ENCODE measurements at places on chromosomes 6 and 20.

DNA sequence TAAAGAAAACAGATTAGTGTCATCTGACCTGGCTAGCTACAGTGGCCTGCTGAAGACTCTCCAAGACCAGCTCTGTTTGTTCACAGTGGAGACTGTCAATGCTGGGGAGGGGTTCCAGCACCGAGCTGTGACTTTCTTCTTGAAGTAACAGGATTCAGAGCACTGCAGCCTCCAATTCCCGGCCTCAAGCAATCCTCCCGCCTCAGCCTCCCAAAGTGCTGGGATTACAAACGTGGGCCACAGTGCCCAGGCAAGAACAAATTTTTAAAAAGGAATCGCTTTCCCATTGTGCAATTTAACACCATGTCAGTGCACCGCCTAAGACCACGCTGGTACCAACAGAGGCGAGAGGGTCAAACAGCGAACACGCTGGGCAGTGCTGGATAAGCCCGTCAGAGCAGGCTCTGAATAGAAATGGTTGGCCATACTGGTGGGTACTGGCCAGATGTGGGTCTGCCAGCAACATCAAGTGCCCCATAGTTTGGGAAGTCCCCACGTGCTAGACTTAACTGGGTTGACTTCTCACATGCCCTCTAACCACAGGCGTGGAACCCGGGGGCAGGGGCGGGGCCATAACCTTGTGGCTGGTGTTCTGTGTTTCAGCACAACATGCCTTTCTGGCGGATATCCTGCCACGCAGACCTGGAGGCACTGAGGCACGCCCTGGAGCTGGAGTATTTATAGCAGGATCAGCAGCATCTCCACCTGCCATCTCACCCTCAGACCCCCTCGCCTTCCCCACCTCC lies 168.9 kb downstream of the ZMYND8 start:
- no peak for DNase-seq

- DNase-seq = no peak
Observed at GRCh38 chr20:896501-897025, 19.6 kb downstream of the ANGPT4 start.

GRCh38 chr6:119255492-119255891 lies 94.1 kb downstream of the MAN1A1 start:
- DNase-seq = no peak

DNA sequence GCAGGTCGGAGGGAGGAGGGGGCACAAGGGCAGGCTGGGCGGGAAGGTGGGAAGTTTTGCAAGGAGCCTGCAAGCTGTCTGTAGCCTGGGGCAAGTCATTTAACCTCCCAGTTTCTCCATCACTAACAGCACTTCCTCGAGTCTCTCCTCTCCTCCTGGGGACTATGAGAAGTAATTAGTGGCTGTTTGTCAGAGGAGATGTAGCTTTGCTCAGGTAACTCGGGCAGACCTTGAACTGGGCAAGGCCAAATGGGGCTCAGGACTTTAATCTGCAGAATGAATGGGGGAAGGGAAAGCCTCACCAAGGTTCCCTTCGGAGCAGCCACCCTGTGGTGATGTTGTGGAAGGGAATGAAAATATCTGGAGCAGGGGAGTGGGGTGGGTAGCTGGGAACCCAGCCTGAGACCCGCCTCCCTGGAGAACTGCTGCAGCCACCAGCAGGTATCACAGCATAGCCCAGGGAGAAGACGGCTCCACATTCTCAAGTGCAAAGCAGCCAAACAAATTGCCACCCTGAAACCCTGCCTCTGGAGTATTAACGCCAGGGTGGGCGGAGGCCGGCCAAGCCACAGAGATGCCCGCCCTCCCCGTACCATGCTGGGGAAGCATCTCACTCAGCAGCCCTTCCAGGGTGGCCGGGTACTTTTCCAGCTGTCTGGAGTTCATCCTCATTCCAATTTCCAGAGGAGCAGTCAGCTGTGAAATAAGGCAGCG lies 6.1 kb upstream of the LEMD2 start:
- no peak for DNase-seq

- DNase-seq = peak; percentile 55
Observed at GRCh38 chr20:48750941-48751635, 76.7 kb downstream of the PREX1 start.

DNA sequence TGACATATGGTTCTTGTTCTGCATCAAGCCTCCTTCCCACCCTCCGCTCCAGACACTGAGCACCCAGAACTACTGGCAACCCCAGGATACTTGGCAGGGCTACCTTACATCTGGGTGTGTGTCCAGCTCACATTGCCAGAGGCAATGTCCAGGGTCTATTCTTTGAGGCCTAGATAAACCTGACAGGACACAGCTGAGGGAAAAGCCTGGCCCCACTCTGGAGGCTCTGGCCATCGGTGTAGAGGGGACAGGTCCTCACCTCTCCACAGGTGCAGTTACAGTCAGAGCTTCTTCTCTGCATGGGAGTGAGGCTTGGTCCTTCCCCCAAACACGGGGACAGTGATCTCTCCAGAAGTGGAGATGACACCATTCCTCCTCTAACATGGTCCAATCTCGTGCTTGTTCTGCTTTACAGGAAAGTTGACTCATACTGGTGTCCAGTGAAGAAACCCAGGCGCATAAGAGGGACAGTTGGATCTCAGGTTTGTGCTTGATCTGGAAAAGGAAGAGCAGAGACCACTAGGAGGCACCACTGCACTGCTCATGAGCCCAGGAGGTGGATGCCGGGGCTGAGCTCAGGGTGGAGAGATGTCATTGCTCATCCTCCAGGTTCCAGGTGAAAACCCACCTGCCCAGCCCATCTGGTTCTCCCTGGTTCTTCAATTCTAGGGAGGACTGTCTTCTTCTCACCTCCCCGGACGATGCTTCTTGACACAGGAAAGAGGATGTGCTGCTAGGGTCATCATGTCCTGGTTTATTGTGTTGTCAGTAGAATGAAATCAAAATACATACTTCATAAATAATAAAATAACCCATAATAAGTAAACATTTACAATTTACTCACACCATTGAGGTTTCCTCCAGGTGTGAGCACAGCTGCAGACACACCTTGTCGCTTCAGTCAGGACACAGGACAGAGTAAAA lies 14.7 kb downstream of the HLA-F start:
- peak; percentile 9 for DNase-seq

DNA sequence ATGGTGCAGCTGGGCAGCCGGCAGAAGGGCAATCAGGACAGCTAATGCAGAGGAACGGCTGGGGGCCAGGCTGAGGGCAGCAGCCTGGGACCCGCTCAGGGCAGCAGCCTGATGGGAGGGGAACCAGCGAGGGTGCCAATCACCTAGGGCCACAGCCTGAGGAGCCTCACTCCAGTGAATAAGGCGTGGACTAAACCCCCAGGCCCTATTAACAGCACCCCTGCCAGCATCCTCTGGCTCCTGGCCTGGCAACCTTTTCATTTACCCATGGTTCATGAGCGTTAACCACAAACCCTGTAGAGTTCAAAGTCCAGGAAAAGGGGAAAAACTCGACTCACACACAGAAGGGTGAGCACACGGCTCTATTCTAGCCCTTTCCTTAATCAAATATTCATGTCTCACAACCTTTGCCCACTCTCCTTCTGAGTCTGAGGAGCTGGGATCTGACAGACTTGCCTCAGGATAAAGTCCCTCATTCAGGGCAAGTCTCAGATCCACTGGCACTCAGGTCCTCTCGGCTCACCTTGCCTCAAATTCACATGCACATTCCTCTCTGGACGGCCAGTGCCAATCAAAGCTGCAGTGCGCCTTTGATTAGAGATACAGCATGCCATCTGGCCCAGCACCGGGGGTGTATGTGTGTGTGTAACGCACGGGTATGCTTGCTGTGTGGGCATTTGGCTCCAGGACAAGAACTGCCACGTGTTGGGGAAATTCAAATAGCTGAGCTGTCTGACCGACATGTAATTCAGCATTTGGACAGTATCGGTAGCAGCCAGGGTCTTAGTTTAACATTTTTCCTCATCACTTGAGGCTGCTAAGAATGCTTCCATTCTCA lies 86.9 kb upstream of the TRAF3IP2 start:
- no peak for DNase-seq

- no peak for DNase-seq
Observed at GRCh38 chr6:85975957-85976356, 333.3 kb upstream of the SYNCRIP start.

- no peak for DNase-seq
Observed at GRCh38 chr6:37324131-37325033, 29.4 kb upstream of the RNF8 start.

- no peak for DNase-seq
Observed at GRCh38 chr20:31839782-31840487, 5.5 kb downstream of the FOXS1 start.

- DNase-seq = no peak
Observed at GRCh38 chr6:37696220-37696840, 1.4 kb downstream of the MDGA1 start.

DNA sequence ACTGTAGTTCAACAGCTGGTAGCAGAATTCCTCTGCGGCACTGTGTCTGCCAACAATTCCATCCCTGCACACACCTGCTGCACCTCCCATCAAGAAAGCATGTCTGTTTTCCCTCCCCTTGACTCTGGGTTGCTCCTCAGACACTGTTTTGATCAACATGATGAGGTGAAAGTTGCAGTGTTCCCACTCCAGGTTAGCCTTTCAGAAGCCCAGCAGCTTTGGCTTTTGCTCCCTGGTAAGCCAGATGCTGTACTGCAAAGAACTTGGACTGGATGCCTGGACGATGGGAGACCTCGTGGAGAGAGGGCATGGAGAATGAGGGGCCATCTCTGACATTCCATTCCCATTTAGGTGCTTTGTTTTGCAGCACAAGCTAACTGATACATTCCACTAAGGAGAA lies 79.1 kb upstream of the MAFB start:
- no peak for DNase-seq

DNA sequence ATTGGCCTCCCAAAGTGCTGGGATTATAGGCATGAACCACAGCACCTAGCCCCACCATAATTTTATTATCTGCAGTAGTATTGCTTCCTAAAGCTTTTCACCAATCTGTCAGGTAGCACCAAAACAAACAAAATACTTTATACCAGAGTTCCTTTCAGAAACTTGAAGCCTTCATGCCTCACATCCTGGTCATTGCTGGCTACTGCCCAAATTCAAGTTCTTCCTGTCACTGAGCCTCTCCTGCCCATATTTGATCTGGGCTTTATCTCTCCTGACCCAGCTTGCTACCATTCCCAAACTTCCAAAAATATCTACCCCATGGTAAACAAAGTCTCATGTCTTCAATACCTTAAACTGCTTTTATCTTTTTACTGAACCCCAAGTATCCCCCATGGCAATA lies 34.9 kb upstream of the DST start:
- DNase-seq = no peak

GRCh38 chr6:34044945-34045595 lies 100.8 kb downstream of the GRM4 start:
- DNase-seq = peak; percentile 30

DNA sequence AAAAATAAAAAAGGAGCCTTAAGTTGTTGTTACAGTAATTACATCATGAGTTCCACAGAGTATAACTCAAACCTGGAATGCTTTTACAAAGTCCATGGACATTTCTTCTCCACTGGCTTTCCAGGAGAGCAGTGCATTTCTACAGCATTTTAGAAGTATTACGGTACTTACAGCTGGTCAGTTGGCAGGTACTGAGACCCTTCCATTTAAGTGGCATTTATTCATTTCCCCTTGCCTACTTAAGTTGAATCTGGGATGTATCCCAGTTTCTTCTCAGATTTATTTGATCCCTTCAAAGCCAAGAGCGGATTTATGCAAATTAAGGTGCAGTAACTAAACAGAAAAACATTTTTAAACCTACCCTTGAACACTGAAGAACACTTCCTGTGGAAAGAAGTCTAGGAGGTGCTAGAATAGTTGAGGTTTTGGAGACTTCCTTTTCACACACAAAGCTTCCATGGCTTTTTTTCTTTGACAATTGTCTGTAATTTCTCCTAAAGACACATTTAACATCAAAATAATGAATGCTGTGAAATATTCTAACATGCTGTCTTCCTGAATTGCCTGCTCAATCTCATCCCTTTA lies 3.4 kb downstream of the PRDM13 start:
- DNase-seq = no peak

GRCh38 chr6:52475307-52475706 lies 55.2 kb downstream of the EFHC1 start:
- no peak for DNase-seq

GRCh38 chr6:23027281-23027680 lies 457.9 kb downstream of the HDGFL1 start:
- peak; percentile 50 for DNase-seq

GRCh38 chr6:141914646-141915045 lies 218.1 kb upstream of the GJE1 start:
- DNase-seq = no peak

GRCh38 chr6:8743170-8743745 lies 307.9 kb upstream of the SLC35B3 start:
- no peak for DNase-seq

DNA sequence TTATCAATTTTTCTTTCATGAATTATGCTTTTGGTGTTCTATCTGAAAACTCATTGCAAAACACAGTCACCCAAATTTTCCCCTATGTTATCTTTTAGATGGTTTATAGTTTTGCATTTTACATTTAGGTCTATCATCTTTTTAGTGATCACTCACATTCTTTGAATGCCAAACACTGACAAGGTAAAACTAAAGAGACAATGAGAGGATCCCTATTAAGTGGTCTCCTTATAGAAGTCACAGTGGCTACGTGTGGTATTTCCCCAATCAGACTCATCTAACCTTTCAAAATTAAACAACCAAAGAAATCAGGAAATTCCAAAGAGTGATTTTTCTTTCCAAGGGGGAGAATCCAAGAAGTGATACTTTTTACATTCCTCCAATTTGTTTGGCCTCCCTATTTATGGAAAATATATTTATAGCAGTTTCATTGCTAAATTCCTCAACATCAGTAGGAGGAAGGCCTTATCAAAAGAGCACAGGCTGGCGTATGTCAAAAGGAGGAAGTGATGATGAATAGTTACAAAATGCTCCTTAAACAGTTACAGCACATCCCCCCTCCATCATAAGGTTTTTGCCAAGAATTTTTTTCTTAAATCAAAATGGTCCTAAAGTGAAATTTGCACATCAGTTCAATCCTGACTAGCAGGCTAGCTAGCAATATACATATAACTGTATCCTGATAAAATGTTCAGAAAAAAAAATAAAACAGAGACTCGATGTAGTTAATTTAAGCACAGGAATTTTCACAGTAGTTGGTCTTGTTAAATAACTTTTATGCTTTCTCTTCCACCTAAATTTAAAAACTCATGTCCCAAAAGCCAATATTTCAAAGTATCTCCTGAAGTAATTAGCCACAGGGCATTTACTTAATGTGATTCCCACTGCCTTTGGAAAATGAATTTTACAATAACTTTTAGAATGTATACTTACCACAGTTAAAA lies 76.2 kb upstream of the IPCEF1 start:
- no peak for DNase-seq

- no peak for DNase-seq
Observed at GRCh38 chr6:33091957-33092356, 16.2 kb downstream of the HLA-DPB1 start.

- DNase-seq = peak; percentile 64
Observed at GRCh38 chr6:168060521-168060931, 18.5 kb downstream of the FRMD1 start.
